ENCODE measurements at places on chromosomes 1 and 21.
A peak's percentile ranks its signal among the peaks of the same experiment; 100 is the strongest.

DNA sequence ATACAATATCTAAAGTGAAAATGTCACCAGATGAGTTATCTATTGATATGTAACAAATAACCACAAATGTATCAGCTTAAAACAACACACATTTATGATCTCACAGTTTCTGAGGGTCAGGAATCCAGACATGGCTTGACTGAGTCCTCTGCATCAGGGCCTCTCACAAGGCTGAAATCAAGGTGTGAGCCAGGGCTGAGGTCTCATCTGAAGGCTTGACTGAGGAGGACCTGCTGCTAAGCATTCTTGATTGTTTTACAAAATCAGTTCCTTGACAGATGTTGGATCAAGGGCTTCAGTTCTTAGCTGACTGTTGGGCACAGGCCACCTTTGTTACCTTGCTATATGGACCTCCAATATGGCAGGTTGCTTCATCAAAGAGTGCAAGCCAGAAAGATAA, 483.7 kb downstream of the CAMTA1 start:
- no peaks in the 10 kb centered on the region for H3K27me3 ChIP-seq
- no peak overlapping the region for H3K4me3 ChIP-seq
- no peaks in the 10 kb centered on the region for H3K4me1 ChIP-seq
- H3K36me3 ChIP-seq: no peaks in the 10 kb centered on the region
- H3K27ac ChIP-seq: no peak overlapping the region

DNA sequence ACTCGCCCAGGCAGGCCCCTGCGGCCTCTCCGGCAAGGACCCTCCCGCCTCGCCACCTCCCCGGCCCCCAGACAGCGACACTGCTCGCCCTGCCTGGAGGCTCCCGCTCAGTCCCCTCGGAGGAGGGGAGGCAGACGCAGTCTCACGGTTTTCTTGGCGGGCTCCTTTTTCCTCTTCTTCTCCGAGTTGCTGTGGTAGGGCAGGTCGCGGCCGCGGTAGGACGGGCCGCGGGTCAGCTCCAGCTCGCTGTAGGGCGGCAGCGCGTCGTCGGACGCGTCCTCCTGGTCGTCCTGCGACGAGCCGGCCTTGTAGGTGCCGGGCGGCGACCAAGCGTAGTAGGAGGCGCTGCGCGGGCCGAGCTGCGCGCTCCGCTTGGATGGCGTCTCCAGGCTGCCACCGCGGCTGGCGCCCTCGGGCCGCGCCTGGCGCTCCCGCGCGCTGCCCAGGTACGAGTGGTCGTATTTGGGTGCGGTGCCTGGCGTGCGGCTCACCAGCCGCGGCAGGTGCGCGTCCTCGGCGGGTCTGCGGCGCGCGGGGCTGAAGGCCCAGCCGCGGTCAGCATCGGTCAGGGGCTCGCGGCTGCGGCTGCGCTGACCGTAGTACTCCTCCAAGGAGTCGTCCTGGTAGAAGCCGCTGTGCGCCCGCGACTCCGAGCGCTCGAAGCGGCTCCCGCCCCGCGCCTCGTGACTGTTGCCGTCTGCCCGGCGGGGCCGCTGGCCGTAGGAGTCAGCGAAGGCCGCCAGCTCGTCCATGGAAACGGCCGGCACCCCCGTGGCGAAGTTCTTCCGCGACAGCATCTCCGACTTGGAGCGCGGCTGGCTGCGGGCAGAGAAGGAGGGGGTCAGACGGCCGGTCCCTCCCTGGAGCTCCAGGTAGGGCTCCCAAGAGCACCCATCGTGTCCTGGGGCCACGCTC, 44.8 kb upstream of the TADA1 start:
- H3K4me1 ChIP-seq: peaks cover 3% of the 10 kb centered on the region
- no peak overlapping the region for H3K4me3 ChIP-seq
- no peak overlapping the region for H3K27ac ChIP-seq
- no peaks in the 10 kb centered on the region for H3K36me3 ChIP-seq
- no peak for DNase-seq
- H3K27me3 ChIP-seq: peaks cover 49% of the 10 kb centered on the region

DNA sequence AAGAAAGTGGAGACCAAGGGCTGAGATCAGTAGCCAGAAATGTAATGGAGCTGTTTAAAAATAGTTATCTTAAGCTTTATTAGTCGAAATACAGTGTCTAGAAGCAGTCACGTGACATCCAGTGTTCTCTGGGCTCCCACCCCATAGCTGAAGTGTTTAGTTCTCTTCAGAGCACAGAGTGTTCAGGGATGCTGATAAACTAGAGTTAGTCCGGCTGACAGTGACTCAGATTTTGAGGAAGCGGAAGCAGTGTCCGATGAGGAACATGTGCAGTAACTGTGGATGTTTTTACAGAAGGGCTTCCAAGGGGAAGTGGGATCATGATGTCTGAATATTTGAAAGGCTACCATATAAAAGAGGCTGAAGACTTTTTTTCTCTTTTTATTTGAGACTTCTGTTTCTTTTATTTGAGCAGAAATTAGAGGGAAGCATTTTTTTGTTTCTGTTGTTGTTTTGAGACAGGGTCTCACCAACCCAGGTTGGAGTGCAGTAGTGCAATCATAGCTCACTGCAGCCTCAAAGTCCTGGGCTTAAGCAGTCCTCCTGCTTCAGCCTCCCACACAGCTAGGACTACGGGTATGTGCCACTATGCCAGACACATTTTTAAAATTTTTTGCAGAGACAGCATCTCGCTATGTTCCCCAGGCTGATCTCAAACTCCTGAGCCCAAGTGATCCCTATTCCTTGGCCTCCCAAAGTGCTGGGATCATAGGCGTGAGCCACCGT, 124.2 kb downstream of the GALNT2 start:
- no peak overlapping the region for H3K4me3 ChIP-seq
- DNase-seq: peak; percentile 15
- peak overlapping the region; percentile 44 for H3K27ac ChIP-seq
- peaks cover 27% of the 10 kb centered on the region for H3K36me3 ChIP-seq
- H3K4me1 ChIP-seq: peaks cover 92% of the 10 kb centered on the region

- no peak overlapping the region for H3K4me3 ChIP-seq
- H3K27me3 ChIP-seq: no peaks in the 10 kb centered on the region
- H3K27ac ChIP-seq: peak overlapping the region; percentile 97
- no peak for DNase-seq
Measured at GRCh38 chr1:225849925-225850324, 32.3 kb downstream of the TMEM63A start.

DNA sequence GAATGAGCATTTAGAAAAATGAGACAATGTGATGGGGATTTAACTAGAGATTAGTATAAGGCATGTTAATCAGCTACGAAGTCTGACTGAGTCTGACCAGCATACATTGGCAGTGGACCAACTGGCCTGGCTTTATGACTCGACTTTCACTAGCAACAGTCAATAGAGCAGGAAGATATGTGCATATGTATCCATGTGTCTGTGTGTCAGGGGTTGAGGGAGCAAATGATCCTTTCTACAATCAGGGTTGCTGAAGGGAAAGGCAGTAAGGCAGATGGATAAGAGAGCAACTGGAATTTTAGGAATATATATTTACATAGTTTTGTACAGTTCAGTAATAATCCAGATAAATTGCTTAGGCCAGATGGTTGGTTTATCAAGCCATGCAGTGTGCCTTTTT, 645.6 kb downstream of the PLA2G4A start:
- no peak overlapping the region for H3K4me3 ChIP-seq
- H3K36me3 ChIP-seq: no peaks in the 10 kb centered on the region
- H3K4me1 ChIP-seq: no peaks in the 10 kb centered on the region
- DNase-seq: no peak
